Activated T-cell treated with anti-CD3 and anti-CD28 coated beads, Interleukin-2, amount 50 U/mL, for 72 hours (primary cell): ENCODE measurements at places on chromosomes 13 and 19. TPM values are rescaled to one million over a fixed set of nuclear protein-coding genes. Genes with fewer than 3 reads are reported as not detected.

- no peak for DNase-seq
Measured at GRCh38 chr19:7682175-7682855, 1.7 kb downstream of the TRAPPC5 start.

DNA sequence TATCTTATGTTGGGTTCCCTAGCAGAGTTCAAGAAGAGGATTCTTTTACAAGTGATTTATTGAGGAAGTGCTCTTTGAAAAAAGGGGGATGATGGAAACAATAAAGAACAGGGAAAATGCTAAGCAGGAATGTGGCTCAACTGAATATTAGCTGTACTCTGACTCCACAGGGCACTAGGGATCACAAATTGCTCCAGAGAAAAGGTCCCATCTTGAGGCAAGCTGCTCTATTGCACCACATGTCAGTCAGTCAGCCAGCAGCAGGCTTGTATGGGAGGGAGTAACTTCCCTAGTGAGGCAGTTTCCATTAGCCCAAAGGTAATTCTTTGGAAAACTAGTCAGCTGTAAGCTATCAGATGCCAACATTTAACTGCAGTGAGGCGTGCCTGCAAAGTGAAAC, 73.3 kb upstream of the FNDC3A start:
- no peak for DNase-seq

Gene CBY2
- total RNA-seq = not detected

DNA sequence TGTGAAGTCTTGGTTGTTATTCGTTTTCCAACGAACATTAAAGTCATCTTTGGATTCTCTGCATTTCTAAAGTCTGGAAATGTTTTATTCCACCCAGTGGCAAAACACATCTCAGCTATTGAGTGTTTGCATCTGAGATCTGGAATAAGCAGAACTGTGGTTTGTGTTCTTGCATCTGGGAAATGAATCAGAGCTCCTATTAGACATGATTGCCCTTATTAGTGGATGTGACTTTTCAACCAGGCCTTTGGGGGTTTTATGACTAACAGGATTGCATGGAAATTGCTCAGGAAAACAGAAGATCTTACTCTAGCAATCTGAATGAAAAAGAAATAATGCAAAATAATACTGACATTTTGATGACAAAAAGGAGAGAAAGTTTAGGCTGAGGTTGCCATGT, 488.8 kb downstream of the IRS2 start:
- DNase-seq = no peak

DNA sequence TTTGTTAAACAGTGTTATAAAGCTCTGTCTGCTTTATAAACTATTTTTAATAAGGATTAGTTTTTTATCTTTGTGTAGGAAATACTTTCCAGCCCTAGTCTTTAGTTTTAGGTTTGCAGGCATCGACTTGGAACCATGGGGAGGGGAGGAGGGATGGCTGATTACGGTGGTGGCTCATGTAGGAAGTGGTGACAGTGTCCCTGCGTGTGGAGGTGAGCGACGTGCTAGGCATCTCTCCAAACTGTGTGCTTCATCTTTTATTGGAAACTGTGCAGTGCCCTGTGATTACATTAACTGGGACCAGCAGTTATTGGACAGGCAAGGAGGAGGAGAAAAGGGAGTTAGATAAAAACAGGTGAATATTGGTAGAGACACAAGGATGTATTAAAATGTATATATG, 203.8 kb downstream of the ATP8A2 start:
- no peak for DNase-seq

DNA sequence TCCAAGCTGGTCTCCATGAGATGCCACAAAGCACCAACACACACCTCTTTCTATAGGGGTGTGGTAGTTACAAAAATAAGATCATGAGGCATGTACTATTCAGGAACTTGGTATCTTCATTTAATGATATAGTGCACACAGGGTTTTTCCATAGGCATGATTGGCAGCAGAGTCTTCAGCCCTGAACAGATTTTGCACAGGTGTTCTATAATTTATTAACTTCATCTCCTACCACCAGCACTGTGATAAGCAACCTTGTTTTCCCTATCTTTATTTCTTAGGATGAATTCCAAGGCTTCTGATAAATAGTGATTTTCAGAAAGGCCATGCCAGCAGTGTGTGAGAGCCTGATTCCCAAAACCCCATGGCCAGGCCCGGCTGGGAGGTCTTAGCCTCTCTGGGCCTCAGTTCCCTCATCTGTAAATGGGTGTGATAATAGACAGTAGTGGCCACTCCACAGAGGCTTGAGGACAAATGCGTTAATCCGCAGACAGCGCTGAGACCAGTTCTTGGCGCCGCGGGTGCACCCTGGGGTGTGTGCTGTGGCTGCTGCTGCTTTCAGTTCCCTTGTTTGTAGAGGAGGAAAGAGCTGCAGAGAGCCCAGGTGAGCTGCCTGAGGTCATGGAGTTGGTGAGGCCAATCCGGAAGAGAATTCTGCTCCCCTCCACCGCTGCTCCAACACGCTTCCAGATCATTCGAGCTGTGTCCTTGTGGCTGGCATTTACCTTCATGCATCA, 33.1 kb downstream of the DHRS12 start:
- DNase-seq = no peak

Gene LGI4
- total RNA-seq = 0.72 TPM

GRCh38 chr13:54989418-54989817, 1960.8 kb downstream of the OLFM4 start:
- DNase-seq = no peak

GRCh38 chr13:109567315-109567714, 219.1 kb downstream of the IRS2 start:
- no peak for DNase-seq

- DNase-seq = no peak
Measured at GRCh38 chr13:42751693-42752092, 29.7 kb upstream of the FAM216B start.

DNA sequence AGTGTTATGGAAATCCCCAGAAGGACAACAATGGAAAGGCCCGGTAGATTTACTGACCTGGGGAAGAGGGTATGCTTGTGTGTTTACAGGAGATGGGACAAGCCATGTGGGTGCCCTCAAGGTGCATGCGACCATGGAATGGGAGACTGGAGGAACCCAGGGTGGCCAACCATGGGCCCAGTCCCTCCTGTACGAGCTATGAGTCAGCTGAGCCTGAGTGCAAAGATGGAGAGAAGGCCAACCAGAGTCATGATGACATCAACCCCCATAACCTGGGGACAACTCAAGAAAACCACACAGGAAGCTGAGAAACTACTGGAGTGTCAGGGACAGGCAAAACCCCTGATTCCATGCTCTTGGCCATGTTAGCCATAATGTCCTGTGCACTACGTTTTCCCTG, 7.8 kb downstream of the ZNF350 start:
- DNase-seq = no peak

- DNase-seq = no peak
Measured at GRCh38 chr19:46297700-46298478, 1.0 kb downstream of the HIF3A start.

GRCh38 chr19:13812544-13812943, 17.3 kb downstream of the ZSWIM4 start:
- no peak for DNase-seq

- no peak for DNase-seq
Measured at GRCh38 chr13:75468098-75468497, 13.9 kb downstream of the TBC1D4 start.

- DNase-seq = no peak
Measured at GRCh38 chr19:6011206-6011605, 33.3 kb upstream of the RANBP3 start.

GRCh38 chr19:19110410-19111135, 27.7 kb downstream of the TMEM161A start:
- DNase-seq = peak; percentile 24

DNA sequence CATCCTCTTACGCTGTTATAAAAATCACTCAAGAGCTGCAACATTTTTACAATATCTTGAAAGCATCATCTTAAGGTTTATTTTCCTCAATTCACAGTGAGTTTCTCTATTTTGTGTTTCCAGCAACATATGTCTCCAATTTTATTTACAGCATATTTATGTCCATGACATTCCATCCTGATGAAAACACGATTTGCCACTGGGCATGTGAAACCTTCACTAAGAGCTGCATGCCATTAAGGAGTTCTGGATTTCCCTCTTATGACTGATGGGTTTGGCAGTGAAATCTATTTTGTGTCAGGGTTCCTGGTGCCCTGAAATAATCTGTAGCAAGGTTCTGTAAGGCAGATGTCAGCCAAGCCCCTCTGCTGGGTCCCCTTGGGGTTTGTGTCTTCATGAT, 527.6 kb upstream of the KLF12 start:
- DNase-seq = no peak

Gene SIPA1L3
- 12.8 TPM for total RNA-seq

Gene NPAS1
- total RNA-seq = 1.1 TPM

GRCh38 chr19:6730153-6730804, 7.1 kb downstream of the GPR108 start:
- DNase-seq = peak; percentile 55
